Cardiac muscle cell (in vitro differentiated cells and primary cell): ENCODE measurements at places on chromosomes 12 and 14.

DNA sequence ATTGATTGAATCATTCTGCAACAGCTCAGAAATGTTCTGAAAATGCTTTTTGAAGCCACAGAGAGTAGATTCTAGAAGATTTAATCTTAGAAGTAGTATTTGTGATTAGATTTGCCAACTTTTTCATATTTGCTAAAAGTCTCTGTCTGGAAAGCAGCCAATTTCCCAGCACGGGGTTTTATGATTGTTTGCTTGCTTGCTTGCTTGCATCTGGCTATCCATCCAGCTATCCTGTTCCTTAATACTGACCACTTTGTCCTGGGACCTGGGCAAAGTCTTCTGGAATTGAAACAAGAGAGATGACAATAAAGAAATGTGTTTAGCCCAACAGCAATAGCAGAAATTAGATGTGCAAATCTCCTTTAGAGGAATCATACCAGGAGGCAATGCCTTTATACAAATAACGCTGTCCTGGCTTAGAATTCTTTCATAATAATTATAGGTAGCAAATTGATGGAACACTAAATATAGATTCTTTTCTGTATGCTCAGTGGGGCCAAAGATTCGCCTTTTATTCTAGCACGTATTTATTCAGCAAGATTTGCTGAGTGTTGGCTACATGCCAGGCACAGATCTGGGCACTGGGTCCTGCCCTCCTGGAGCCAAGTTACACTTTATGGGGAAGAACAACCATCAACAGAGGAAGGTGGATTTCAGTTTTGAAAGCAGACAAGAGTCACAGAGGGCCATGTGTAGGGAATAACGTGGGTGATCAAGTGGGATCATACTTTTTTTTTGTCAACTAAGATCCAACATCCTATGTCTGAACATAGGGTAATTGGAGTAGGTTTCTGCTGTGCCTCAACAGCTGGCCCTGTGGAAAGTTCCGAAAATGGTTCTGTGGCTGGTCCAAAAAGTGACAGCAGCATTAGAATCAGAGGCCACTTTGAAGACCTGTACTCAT lies 25.3 kb downstream of the MYBPC1 start:
- DNase-seq: no peak

DNA sequence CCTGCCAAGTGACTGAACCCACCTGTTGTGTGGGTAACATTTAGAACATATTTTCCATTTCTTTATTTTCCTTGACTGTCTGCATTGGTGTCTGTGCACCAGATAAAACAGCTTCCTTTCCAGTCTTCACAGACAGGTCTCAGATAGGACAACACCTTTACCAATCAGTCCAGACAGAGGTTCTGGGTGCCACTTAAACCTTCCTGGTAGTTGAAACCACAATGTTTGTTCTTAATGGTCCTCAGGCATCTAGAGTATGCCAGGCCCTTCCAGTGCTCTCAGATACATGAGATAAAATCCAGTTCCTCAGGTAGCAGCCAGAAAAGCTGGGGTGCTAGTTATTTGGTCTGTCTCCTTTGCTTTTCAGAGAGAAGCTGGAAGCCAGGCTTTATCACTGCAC lies 7.0 kb upstream of the CLEC2D start:
- no peak for DNase-seq

DNA sequence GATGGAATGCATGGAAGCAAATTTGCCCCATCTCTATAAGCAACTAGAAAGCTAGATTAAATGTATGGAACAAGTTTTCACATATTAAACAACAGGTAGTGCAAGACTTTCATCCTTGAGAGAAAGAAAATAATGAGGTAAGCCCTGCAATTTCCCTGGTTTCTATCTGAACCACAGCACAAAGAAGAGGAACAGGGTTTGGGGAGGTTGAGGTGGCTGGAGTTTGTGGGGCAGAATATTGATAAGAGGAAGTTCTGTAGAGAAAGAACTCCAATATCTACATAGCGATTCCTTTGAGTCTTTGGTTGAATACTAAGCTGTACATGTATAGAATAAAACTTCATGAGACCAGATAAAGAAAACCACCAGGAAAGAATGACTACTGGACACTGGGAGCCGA lies 96.3 kb upstream of the CCND2 start:
- DNase-seq: no peak

GRCh38 chr14:104735830-104736642 lies 12.0 kb downstream of the ADSS1 start:
- peak; percentile 79 for DNase-seq

- DNase-seq: no peak
Measured at GRCh38 chr14:89270439-89271227, 146.4 kb downstream of the FOXN3 start.
